Sciatic nerve (tissue), 2 donors: ENCODE measurements at places on chromosomes 2 and 18. TPM values are rescaled to one million over a fixed set of nuclear protein-coding genes. Genes with fewer than 3 reads are reported as not detected.

UCN gene
- 2.4 TPM for total RNA-seq

GRCh38 chr2:164913640-164914350 lies 41.5 kb downstream of the SLC38A11 start:
- DNase-seq, result no peak

DNA sequence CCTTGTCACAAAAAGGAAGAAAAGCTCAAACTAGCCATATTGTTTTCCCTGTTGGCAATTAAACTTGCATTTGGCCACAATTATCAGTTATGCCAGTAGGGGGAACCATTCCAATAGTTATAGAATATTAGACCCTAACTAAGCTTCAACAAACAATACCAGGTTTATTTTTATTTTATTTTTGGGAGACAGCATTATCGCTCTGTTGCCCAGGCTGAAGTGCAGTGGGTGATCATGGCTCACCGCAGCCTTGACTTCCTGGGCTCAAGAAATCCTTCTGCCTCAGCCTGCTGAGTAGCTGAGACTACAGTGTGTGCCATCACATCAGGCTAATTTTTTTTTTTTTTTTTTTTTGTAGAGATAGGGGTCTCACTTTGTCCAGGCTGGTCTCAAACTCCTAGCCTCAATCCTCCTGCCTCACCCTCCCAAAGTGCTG lies 102.1 kb downstream of the ATAD2B start:
- DNase-seq, result no peak

- DNase-seq, result no peak
Measured at GRCh38 chr2:74228772-74229171, 30.4 kb downstream of the MTHFD2 start.

FBXO15 gene
- total RNA-seq, result 2.6 TPM

- no peak for DNase-seq
Measured at GRCh38 chr18:70553245-70553935, 264.5 kb downstream of the SOCS6 start.

GRCh38 chr2:68471385-68471784 lies 4.0 kb downstream of the APLF start:
- DNase-seq, result no peak

- DNase-seq, result no peak
Measured at GRCh38 chr2:108923736-108924579, 65.1 kb downstream of the EDAR start.

HOXD3 gene
- total RNA-seq, result 9.8 TPM

DNA sequence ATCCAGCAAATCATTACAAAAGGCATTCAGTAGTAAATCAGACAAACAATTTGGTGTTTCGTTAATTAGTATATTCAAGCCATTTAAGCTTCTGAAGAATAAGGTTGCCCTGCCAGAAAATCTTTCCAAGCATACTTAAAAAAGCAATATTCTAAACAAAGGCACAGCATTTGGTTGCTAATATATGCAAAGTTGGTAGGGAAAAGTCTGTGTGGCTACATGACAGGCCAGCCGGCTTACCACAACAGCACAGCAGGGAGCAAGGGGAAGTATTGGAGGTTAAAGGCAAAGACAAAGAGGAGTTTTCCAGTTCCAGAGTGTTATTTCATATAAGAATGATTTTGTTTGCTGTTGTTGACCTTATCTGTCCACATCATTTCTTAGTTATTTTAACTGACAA lies 282.3 kb downstream of the MBD5 start:
- no peak for DNase-seq

GNLY gene
- 8.4 TPM for total RNA-seq

- no peak for DNase-seq
Measured at GRCh38 chr2:144376926-144377325, 143.0 kb downstream of the ZEB2 start.

DNA sequence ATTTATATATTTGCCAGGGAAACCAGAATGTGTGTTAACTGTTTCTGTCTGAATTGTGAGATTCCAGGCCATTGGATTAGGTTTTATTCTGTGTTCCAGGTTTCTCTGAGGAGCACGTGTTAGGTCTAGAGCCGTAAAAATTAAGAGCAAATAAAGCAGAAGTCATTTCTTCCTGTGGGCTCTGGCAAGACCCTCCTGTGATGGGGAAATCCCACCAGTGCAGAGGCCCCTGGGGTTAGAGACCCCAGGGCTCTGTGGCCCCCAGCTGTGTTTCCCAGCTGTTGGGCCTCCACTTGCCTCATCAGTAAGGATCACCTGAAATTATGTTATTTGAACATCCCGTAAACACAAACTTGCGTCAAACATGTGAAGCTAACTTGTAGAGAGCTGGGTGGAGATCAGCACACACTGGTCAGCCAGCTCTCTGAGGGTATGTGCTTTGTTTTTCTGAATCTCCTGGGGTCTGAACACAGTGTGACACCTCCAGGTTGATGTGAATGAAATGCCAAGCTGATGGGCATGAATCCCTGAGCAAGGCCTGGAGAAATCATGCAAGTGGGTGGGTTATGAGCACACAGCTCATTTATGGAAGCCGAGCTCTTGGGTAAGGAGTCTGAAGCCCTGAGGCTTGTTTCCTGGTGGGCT lies 50.3 kb downstream of the HK2 start:
- DNase-seq, result no peak

CFAP53 gene
- total RNA-seq, result 0.98 TPM

PLCD4 gene
- total RNA-seq, result 9.1 TPM
